Stimulated activated CD8-positive, alpha-beta memory T cell treated with anti-CD3 and anti-CD28 coated beads, Interleukin-15, amount 100 ng/mL, for 48 hours (primary cell): ENCODE measurements at places on chromosomes 1 and 21.

DNA sequence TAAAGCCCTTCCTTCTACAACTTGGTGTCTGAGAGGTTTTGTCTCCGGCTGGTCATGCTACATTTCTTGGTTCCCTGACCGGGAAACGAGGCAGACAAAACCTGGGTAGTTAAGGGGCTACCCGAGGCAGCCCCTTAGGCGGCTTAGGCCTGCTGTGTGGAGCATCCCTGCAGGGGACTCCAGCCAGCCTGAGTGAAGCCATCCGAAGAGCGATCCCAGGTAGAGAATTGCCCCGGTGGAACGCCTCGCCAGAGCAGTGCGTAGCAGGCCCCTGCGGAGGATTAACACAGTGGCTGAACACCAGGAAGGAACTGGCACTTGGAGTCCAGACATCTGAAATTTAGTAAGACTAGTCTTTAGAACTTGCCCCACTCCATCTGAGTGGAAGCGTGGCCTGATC, 21.2 kb upstream of the MYOCOS start:
- no peak for DNase-seq

DNA sequence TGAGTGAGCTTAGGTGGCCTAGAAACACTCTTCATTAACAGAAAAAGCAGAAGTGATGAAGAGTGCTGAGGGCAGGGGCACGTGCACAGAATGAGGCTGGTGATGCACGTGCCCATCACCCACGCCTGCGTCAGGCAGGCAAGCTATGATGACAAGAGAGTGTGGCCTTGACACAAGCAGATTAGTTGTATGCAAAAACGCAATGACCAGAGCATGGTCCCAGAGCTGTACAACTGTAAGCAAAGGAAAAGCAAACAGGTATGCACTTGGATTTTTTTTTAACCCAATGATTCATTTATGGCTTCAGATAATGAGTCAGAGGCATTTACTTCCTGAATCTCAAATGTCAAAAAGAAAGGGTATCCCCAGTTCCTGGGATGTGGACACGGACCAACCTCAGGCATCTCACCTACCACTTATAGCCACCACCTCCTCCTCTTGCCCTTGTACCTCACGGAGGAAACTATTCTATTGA, 9.1 kb upstream of the TMEM61 start:
- no peak for DNase-seq

DNA sequence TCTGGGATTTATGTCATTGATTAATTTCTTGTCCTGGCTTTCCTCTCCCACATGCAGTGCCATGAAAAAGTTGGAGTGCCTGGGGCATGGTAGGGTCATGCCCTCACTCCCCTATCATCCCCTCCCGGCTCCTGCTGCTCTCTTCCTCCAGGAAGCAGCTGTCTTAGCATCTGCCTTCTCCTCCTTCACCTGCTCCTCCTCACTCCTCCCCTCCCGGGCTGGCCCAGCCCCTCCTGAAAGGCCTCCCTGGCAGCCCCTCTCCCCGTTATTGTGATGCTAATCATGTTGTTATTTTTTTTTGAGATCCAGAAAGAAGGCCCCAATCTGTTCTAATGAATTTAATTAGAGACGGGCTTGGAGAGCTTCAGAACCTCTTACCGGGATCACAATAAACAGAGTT, 36.3 kb upstream of the NFASC start:
- DNase-seq: no peak

DNA sequence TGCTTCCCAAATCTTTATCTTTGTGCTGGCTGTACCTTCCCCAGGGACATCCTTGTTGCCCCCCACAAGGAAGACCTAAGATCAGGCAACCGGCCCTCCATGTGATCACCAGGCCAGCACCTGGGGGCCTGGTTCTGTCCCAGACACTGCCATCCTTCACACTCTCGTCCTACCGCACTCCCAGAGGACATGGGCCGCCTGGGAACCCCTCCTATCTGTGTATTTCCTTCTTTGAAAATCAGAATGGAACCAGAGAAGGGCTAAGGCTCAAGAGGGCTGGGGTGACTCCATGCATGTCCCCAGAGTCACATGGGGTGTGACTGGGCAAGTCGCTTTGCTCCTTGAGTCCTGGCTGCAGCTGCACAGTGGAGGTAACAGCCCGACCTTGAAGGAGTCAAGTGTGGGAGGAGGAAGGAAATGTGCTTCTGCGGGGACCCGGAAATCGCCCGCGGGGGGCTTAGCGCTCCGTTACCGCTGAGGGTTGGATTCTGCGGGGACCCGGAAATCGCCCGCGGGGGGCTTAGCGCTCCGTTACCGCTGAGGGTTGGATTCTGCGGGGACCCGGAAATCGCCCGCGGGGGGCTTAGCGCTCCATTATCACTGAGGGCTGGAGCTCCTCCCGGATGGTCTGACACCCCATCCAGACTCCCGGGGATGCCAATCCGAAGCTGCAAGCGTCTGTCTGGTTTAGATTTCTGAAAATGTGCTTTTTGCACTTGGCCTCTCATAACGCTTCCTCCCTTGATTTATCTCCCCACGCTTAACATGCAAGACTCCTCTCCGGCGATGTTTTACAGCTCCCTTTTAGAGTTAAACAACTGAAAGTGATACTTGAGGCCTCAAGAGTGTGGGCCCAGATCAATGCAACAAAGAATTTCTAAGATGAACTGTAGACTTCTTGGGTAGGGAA, 278.9 kb downstream of the NPHP4 start:
- no peak for DNase-seq

DNA sequence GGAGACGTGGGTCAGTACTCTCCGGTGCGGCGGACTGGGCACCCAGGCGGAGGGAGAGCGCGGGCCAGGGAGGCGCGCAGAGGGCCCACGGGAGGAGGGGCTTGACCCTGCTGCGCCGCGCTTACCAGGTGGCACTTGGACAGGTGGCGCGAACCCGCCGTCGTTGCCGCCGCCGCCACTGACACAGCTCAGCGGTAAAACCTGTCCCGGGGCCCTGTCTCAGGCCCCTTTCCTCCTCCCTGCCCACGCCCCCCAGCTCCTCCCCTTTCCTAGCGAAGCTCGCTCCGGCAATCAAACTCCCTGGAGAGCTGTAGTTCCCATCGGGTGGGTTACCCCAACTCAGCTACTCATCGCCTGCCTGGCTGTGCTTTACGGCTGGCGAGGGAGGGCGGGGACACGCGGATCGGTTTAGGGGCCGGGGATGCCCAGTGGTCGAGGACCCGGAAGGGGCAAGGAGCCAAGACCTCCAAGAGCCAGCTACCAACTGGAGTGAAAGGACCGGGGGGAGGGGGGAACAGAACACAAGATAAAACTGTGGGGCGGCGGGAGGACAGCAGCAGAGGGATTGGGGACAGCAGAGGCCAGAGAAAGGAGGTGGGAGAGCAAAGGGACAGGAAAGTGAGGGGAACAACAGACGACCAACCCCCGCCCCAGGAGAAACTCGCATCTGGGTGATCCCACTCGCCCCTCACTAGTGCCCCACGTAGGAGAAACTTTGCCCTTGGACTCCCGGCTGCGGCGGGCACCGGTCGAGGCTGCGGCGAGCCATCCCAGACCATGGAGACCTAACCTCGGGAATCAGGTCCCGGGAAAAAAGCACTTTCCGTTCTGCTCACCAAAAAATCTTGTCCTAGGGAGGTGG, 2.9 kb downstream of the GFI1 start:
- DNase-seq: peak; percentile 70

DNA sequence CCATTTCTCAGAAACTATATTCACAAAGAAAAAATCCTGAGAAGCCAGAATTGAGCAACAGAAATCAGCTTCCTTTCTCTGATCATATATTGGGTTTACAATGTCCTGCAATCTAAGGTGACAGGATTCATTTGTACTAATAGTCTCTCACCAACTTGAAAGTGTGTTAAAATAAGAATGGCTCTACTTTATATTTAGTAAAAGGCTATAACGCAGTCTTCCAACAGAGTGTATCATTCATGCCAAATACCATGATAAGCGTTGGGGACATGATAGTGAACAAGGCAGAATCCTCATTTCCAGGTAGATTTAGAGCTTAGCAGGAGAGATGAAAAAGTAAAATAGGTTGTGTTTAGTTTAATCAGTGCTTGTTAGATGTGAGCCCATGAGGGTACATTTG, 519.2 kb upstream of the ZRANB2 start:
- no peak for DNase-seq

- no peak for DNase-seq
Observed at GRCh38 chr1:165116732-165117131, 239.8 kb downstream of the LMX1A start.

GRCh38 chr21:42125571-42126544, 54.7 kb downstream of the UMODL1 start:
- no peak for DNase-seq

GRCh38 chr21:27258742-27259448, 292.0 kb upstream of the ADAMTS5 start:
- DNase-seq: no peak

- DNase-seq: no peak
Observed at GRCh38 chr21:34083357-34083756, 10.0 kb downstream of the MRPS6 start.

GRCh38 chr1:97069312-97069711, 347.7 kb downstream of the PTBP2 start:
- no peak for DNase-seq

GRCh38 chr1:208238710-208239472, 5.3 kb downstream of the PLXNA2 start:
- no peak for DNase-seq

GRCh38 chr1:63630666-63631065, 37.5 kb downstream of the PGM1 start:
- DNase-seq: no peak

DNA sequence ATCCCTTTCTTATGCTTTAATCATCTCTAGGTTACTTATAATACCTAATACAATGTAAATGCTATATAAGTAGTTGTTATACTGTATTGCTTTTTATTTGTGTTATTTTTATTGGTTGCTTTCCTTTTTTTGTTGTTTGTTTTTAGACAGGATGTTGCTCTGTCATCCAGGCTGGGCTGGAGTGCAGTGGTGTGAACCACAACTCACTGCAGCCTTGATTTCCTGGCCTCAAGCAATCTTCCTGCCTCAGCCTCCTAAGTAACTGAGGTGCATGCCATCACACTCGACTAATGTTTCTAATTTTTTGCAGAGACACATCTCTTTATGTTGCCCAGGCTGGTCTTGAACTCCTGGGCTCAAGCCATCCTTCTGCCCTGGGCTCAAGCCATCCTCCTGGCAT, 26.9 kb downstream of the KRTAP19-8 start:
- no peak for DNase-seq

GRCh38 chr1:6971048-6971447, 185.8 kb downstream of the CAMTA1 start:
- no peak for DNase-seq

- no peak for DNase-seq
Observed at GRCh38 chr1:14137411-14138134, 437.6 kb downstream of the PRDM2 start.

GRCh38 chr1:33985656-33986055, 121.8 kb downstream of the HMGB4 start:
- DNase-seq: no peak

DNA sequence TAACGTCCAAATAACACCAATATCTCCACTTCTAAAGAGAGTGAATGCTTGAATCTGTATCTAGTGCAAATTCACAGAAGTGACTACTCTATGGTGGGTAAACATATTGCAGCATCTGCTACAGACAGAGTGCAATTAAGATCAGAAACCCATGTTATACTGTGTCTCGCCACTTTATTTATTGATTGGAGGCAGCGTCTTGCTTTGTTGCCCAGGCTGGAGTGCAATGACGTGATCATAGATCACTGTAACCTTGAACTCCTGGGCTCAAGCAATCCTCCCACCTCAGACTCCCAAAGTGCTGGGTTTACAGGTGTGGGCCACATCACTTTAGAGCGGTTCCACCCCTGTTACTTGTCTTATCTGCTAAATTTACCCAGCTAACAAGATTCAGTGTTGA, 57.0 kb downstream of the HLCS start:
- no peak for DNase-seq

GRCh38 chr1:158121604-158122254, 59.0 kb upstream of the CD1D start:
- no peak for DNase-seq

DNA sequence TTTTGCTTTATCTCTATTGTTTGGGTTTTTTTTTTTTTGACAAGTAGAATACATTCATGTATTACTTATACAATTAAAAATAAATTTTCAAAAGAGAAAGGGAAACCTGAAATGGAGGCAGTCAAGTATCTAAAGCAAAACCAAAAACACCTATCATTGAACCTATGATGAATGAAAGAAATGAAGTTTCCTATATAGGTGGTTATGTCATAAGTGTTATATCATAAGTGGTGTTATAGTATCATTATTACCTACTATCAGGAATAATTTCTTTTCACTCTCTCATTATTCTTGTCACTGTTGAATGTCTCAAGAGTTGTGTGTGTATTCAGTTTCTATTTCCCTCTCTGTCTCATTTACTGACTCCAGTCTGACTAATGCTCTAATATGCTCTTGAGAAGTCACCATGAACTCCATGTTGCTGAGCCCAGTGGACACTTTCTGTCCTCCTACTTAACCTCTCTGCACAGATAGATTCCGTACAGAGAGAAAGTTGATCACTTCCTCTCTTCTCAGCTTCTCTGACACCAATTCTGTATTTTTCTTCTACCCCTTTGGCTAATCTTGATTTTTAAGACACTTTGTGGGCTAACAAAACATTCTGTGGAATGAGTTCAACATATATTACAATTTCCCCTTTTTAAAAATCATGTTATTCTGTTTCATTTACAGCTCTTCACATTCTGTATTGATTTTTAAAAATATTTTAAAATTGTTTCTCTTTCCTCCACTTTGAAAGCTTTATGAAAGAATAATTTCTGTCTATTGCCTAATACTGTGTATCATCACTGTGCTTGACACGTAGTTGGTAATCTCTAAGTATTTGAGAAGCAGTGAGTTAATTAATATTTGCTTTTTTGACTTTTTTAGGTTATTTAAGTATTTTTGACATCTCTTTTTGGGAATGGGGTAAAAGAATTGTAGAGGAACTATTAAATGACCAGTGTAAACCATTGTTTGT, 50.1 kb downstream of the RASAL2 start:
- no peak for DNase-seq

DNA sequence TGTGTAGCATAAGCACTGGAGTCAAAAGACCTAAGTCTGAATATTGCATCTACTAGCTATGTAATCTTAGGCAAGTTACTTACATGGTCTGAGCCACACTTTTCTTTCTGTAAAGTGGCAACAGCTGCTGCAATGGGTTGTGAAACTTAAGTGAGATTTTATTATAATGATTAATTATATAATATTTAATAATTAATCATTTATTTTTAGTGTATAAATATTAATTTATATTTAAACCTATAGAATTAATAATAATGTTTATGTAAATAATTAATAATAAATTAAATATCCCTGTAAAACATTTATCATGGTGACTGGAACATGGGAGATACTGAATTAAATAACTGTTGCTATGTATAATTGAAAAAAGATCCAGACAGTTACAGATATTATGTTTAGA, 180.3 kb downstream of the LRRC40 start:
- DNase-seq: no peak

- no peak for DNase-seq
Observed at GRCh38 chr1:10128101-10128765, 82.1 kb upstream of the KIF1B start.

DNA sequence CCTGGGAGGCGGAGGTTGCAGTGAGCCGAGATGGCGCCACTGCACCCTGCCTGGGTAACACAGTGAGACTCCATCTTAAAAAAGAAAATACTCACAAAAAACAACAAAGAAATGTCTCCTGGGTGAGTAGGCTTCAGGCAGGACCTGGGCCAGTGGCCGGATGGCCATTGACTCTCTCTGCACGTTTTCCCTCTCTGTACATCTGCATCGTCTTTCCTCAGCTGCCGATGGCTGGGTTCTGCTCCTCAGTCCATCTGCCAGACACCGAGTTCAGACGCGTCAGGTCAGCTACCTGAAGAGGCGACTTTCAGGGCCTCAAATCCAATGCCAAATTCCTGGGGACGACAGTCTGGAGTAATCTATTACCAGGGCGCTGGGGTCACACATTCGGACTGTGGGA, 199.3 kb downstream of the CAMTA1 start:
- no peak for DNase-seq

GRCh38 chr1:78864175-78864574, 142.4 kb downstream of the ADGRL4 start:
- no peak for DNase-seq
